Smooth muscle cell of the brain vasculature (primary cell): ENCODE measurements at places on chromosomes 12 and 14.

DNA sequence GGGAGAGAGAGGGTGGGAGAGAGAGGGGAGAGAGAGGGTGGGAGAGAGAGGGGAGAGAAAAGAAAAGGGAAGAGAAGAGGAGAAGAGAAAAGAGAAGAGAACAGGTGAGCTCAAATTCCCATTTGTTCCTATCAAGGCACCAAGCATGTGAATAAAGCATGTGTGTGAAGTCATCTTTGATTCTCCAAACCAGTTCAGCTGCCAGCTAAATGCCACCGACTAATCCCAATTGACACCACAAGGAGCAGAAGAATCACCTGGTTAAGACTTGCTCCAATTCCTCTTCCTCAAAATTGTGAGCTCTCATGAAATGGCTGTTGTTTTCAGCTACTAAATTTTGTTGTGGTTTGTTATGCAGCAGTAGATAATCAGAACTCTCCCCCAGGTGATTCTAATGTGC is 188.9 kb downstream of the TMX1 start:
- DNase-seq: no peak

- DNase-seq: no peak
Measured at GRCh38 chr12:127398016-127398710, 868.8 kb upstream of the TMEM132C start.

- DNase-seq: no peak
Measured at GRCh38 chr14:63616015-63616414, 25.7 kb downstream of the WDR89 start.

- DNase-seq: no peak
Measured at GRCh38 chr14:68580671-68581070, 212.2 kb downstream of the ZFP36L1 start.

DNA sequence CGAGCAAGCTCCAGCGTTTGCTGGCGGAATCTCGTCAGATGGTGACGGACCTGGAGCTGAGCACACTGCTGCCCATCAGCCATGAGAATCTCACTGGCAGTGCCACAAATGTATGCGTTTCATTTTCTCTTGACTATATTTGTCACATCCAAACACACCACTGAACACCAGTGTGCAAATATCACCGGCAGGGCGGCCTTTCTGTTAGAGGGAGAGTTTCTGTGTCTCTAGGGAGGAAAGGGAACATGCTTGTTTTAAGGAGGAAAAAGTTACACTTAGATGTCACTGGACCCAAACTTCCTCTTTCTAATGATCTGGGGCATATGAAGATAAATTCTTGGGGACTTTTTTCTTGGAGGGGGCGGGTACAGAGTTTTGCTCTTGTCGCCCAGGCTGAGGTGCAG is 21.9 kb upstream of the HIP1R start:
- no peak for DNase-seq

DNA sequence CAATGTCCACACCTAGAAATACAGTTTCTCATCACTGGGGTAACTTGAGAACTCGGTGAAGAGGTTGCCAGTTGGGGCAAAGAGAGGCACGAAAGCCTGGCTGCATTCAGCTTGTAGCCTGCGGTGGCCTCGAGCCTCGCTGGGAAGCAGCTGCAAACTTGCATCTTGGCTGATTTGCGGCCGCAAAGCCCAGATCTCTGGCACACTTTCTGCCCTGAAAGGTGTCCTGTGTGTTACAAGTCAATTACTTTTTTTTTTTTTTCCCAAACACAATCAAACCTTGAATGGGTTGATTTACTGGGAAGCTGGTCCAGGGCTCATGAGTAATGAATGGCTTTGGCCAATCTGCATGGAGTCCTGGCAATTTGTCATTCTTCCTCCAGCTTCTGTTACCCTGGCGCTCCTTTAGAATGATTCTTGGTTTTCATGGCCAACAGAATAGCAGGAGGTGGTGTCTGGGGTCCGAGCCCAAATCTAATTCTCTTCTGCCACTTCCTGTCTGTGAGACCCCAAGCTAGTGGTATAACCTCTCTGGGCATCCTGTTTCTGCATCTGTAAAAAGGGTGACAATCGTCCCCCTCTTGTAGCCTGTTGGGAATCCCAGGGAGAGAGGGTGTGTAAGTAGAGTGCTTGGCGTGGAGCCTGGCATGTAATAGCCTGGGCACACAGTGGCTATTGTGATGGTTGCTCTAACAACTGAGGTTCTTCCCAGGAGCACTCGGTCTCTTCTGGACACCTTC is 6.7 kb downstream of the BCL7A start:
- no peak for DNase-seq

GRCh38 chr12:117968826-117969659 is at the start of gene KSR2:
KSR2 (minus strand) TSS chr12:117968990; CDS start chr12:117968255, 735 bp downstream.
- DNase-seq: no peak

- DNase-seq: no peak
Measured at GRCh38 chr14:20614038-20614840, 23.1 kb upstream of the RNASE12 start.

DNA sequence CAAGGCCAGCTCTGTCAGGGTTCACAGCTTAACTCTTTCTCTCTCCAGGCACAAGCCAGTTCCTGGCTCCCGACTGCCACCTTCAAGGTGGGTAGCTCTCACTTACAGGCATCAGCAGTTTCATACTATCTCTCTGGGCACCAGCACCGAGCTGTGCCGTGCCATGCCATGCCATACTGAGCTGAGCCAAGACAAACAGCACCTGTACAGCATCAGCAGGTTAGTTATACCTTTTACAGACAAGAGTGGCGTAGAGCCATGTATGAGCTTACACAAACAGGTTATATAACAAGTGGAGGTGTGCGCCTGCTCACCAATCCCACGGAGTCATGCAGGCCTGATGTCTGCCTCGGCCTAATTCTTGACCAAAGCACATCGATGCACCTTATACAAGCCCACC is 1098.7 kb downstream of the AACS start:
- DNase-seq: no peak

GRCh38 chr12:3206536-3207072 is 129.4 kb downstream of the TSPAN9 start:
- no peak for DNase-seq

- DNase-seq: no peak
Measured at GRCh38 chr12:54759751-54760150, 94.6 kb upstream of the MUCL1 start.

DNA sequence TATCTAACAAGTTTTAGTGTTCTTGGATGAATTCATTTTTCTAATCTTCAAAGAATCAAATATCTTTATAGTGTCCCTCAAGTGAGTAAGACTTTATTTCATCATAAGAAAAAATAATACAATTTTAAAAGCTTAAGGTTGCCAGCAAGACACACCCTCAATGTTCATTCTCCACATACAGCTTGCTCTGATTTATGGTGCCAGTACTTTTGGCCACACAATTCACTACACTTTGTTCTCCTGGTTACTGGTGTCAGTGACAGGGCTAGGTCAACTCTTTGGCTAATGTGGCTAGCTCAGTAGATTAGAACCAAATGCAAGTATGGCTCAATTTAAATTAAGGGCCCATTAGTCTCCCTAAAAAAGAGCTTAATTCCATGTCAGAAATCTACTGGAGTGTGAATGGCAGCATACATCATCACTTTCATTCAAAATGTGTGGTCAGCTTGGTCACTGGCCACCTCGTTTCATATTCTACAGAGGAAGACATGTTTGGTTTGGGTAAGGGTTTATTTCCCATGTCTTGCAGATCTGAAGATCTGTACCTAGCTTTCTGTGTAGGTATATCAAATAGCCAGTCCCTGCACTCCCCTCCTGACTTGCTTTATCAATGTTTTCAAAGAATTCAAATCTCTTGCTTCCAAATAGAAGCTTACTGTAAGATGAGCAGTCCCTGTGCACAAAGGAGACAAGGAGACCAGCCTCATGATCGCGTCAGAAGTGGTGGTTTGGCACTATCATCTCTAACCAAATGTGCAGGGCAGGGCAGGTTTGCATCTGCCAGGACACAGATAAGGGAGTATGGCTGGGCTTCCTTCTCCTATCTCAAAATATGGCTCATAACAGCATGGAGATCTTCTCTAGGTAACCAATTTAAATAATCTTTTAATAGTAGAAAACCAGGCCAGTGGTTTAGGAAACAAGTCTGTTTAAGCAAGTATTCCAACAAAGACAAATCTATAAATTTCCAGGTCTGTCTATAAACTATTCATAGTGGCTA is 31.3 kb downstream of the HECTD4 start:
- DNase-seq: no peak

DNA sequence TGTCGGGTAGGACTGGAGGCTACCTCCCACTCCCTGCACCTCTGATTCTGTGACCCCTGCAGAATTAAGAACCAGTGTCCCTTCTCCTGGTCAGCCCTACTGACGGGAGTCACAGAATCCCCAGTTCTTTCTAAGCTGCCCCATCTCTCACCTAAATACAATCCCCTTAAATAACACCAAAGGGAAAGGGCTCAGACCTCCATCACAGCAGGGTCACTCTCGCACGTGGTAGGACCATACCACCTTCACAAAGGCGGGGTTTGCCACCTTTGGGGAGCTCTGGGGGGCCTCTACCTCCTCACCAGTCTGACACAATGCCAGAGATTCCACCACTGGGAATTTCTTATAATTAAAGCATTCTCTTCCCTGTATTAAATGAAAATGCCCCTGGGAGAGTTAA is 35.6 kb downstream of the DAD1 start:
- DNase-seq: no peak

GRCh38 chr12:9669019-9669326 is 540 bp upstream of the CLEC2D start:
- DNase-seq: no peak

DNA sequence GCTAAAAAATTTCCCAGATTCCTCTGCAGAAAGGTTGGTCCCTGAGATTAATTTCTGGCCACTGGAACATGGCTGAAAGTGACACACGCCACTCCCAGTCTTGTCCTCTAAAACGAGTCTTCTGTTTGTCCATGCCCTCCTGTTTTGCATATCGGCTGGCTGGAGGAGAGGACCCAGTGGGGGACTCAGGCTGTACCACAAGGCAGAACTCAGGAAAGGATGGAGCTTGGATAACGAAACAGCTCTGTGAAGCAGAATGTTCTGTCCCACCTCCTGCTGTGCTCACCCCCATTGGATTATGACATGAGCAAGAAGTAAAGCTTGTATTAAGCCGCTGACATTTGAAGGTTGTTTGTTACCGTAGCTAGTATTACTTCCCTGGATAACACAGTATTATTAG is 856.2 kb downstream of the BCL11B start:
- DNase-seq: no peak

DNA sequence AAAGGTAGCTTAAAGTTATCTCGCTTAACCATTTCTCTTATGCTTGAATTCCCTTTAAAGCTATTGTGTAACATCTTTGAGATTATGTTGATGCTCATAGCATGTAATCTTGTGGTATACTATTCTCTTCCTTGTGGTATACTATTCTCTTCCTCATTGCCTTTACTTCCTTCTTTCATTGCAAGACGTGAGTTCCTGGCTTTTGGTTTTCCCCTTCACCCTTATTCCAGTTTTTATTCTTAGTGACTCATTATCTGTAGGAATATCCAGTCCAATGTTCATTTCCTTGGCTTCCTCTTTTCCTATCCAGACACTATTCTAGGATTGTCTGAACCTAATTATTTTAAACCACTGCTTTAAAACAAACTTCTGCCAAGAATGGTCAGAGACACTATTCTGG is 564.0 kb downstream of the CCER1 start:
- DNase-seq: no peak

DNA sequence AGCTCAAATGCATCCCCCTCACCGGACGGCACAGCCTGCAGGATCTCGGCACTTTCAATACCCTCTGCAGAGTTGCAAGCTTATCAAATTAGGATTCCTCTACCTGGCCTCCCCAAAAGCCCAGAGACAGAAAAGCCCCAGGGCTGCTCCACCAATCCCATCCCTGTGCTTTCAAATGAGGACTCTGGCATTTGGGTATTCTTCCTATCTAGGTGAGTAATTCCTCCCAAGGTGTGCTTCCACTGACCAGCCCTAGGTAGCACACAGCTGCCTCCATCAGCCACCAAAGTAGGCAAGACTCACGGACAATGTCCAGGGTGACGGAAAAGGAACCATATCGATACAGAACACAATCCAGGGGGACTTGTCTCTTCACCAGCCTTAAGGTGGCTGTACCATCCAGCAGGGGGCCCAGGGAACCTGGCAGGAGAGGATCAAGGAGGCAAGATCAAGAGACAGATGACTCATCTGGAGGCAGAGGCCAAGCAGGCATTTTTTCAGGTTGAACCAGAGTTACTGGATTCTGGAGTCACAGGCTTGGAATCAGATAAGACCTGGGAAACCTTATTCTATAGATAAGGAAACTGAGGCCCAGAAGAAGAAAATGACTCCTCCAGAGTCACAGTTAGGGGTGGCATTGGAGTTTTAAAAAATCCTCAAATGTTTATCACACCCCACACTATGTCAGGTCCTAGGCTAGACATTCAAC is 9.9 kb downstream of the PMEL start:
- no peak for DNase-seq

DNA sequence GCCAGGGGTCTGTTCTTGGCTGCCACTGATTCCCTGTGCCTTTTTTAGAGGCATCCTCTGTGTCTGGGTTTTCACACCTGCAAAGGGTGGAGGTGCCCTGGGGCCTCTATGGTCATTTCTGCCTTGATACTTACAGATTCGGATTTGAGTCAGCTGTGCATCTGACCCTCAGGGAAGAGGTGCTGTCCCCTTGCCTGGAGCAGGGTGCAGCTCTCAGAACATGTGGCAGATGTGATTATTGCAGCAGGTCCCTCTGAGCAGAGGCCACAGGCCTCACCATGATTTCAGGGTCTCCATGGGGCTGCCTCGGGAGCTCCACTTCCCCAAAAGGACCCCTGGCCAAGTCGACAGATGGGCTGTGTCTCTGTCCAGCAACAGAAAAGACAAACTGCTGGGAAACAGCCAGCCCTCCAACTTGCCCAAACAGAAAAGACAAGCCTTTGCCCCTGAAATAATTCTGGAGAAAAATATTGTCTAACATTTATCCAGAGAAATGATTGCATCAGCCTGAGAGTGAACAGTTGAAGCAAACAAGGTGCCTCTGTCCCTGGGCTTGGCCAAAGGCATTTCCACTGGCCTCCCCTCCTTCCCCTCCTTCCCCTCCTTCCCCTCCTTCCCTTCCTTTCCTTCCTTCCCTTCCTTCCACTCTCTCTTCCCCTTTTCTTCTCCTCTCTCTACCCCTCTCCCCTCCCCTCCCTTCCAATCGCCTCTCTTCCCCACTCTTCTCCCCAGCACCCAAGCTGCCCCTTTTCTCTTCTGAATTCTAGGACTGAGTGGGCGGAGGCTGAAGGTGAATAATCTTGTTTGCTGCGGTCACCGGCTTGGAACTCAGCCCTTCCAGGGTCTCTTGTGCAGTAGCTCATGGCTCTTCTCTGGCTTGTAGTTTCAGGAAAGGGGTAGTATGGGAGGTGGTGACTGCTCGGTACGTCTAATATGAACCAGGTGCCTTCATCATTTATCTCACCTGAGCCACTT is 676 bp downstream of the SERPINA3 start:
- no peak for DNase-seq

DNA sequence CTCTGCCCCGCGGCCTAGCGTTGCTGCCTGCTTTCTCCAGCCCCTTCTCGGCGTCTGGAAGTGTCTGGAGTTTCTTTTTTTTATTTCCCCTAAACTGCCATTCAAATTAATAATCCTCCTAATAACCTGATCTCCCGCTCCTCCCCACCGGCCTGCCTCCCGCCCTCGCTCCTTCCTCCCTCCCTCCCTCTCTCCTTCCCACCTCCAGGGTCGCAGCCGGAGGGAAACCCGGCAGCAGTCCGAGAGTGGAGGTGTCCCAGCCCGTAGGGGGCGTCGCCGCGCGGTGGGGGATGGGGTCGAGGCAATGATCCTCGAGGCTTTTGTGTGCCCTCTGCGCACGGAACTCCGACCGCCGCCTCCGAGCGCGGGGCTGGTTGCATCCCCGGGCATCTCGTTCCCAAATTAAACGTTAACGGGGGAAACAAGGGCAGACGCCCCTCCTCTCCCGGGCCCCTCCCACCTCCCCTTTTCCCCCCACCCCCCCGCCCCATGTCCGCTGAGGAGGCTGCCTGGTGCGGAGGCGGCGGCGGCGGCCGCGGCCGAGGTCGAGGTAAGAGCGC is 1.0 kb upstream of the SOCS2 start:
- no peak for DNase-seq
